ENCODE measurements at places on chromosomes 1 and 21.

DNA sequence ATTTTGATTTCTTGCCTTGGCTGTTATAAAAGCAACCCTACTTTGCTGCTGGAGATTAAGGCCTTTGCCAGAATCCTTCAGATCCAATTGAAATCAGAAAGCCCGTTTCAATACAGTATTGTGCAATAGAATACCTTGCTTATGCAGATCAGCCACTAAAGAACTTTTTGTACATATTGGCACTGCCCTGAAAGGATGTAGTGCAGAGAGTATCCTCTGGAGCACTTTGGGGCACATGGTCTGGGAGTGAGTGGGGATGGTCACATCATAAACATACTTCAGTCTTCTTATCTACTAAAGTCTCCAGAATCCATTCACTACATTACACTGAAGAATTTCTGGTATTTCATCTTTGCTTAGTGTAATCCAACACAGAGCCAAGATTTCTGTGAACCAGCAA lies 189.0 kb downstream of the CENPF start:
- no peak for DNase-seq

DNA sequence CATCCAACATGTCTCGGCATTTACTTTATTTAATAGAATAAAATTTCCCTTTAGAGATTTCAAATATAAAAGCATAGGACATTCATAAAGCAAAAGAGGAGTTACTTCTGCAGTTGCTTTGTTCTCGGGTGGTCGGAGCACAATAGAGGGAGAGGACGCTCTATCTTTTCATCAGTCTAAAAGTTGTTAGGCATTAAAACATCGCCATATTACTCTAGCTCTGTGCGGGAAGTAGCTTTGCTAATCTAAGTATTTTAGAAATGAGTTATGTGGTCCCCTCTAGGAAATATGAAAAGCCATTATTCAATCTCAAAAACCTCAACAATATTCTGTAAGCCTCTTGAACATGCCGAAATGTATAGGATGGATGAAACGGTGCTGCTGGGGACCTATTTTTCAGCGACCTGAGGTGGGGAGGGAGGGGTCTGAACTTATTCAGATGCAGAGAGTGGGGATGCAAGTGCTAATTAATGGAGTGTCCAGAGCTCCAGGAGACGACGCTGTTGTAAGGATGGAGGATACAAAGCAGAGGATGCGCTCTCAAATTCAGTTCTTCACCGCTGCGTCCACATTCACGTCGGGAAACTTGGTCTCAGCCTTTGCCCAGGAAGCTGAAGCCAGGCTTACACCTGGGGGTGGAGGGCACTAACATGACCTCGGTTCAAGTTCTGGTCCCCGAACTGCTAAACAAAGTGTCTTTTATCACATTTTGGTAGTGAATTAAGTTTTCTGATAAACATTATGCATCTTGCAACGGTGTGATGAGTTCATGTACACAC lies 6.3 kb downstream of the CDKN2C start:
- DNase-seq: no peak

DNA sequence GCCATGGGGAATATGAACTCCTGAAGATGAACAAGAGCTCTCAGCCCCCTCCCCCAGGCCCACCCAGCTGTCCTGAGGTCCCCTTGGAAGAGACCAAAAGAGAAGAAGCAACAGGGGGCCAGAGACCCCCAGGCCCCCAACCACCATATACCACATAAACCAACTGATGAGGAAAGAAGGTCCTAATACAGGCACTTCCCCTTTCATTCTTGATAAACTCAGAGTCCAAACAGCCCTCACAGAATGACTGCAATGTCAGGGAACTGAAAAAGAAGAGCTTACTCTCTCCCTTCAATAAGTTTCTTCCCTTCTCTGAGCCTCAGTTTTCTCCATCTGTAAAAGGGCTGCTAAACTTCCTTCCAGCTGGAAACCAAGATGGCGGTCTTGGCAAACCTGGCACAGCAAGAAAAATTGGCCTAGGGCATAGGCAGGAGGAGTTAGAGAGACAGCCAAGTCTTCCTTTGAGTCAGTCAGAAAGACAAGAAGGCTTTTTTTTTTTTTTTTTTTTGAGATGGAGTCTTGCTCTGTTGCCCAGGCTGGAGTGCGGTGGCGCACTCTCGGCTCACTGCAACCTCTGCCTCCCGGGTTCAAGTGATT lies 90.5 kb downstream of the VWA5B1 start:
- DNase-seq: no peak

DNA sequence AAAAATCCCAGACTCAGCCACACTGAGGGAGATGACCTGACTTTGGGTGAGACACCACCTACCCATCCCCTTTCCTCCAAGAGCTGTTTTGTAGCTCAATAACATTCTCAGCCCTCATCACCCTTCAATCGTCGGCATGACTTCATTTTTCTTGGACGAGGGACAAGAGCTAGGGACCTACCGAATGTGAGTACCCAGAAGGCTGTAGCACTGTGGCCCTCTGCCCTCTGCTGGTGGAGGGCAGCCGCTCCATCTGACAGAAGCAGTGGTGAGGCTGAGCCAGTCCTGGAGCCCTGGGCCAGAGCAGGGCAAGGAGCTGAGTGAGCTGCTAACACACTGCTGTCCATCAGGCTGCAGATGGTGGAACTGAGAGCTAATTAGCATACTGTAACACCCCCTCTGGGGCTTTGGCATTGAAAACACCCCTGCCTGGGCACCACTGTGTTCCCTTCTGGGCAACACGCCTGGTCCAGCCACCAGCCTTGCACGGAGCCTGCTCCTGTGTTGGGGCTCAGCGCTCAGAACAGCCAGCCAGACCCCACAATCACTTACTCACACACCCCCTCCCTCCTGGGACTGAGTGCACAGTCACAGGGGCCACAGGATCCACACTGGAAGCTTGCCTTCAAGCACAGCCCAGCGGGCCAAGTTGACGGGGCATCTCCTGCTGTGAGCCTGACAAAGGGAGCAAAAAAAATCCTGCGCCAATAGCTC lies 18.3 kb upstream of the ALPL start:
- no peak for DNase-seq

- DNase-seq: no peak
These were observed 290.5 kb downstream of the OMA1 start for GRCh38 chr1:58256041-58256440.

- DNase-seq: no peak
These were observed 71.3 kb upstream of the BEND5 start for GRCh38 chr1:48848035-48848434.

Measured in hematopoietic multipotent progenitor cell (in vitro differentiated cells).